ENCODE measurements at places on chromosomes 12 and 14.

DNA sequence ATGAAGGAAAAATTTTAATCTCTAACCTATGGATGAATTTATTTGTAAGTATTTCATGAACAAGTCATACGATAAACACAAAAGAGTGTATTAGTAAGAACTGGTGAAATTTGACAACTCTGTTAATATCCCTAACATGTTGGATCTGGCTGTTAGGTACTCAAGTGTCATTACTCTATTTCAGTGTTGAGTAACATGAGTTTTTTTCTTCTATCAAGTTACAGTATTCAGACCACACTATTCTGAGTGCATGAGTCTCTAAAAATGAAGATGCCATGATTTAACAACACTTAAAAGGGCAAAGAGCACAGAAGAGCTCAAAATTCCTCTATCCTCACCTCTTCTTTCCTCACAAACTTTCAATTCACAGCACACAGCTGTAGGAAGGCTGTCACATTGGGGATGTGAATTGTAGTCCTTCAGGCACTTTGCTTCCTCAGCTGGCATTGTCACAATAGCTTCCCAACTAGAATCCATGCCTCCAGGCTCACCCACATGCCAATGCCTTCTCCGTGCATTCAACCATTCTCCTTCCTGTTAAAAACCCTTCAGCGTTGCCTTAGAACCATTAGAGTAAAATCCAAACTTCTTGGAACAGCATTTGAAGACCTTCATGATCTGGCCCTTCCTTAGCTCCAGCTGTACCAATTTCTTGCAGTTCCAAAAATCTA lies 73.7 kb upstream of the DBX2 start:
- no peak for DNase-seq

DNA sequence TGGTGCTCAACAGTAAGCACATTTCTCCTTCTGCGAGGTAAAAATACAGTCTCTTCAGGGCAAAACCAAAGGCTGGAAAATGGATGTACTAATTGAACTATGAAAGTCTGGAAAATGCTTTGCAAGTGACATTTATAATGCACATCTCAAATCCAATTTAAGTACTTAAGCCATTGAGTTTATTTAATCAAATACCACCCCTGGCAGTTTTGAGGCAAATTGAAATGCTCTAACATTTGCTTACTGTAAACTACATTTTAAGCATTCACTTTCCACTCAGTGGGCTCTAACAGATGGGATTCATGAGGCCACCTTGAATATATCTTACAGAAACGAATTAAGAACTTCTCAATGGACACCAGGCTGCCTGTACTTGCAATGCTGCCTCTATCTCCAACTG lies 69.7 kb downstream of the HELB start:
- DNase-seq, result no peak

- no peak for DNase-seq
Measured at GRCh38 chr14:104284107-104284592, 145.8 kb downstream of the KIF26A start.

GRCh38 chr12:27843714-27844245 lies 63.7 kb upstream of the MANSC4 start:
- DNase-seq, result no peak

DNA sequence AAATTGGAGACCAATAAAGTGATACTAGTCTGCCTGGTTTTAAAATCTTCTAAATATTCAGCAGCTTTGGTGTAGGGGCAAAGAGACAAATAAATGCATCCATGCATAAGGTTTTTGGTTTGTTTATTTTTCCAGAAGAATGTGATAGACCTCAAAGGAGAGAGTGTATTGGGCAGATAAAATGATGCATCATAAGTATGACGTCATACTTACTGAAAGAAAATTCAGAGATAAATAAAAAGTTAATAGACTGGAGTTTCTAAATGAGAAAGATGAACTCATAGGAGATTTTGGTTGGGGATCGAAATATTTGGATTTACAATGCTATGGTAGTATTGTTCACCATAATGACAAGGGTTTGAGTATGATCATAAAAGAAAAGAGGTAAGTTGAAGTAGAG lies 10.2 kb downstream of the SYT10 start:
- DNase-seq, result no peak

- DNase-seq, result no peak
Measured at GRCh38 chr12:48946205-48946604, 11.1 kb downstream of the ARF3 start.

GRCh38 chr14:76491172-76491930 lies 115.4 kb downstream of the ESRRB start:
- no peak for DNase-seq

GRCh38 chr14:23070262-23071129 lies 13.2 kb upstream of the CDH24 start:
- no peak for DNase-seq

DNA sequence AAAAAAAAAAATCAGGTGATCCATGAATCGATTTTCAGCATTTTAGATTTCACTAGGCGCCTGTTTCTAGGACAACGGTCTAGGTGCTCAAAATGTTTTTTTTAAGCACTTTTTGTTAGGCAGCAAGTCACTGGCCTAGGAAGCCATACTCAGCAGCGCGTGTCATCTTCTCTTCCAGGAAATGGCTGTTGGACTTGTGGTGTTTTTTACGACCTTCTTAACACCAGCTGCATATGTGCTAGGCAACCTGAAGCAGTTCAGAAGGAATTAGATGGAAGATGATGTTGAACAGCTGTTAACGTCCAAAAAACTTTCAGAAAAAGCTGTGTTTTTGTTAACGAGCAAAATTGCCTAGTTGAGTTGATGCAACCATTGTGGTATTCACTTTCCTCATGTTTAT lies 868 bp downstream of the COX8C start:
- no peak for DNase-seq

DNA sequence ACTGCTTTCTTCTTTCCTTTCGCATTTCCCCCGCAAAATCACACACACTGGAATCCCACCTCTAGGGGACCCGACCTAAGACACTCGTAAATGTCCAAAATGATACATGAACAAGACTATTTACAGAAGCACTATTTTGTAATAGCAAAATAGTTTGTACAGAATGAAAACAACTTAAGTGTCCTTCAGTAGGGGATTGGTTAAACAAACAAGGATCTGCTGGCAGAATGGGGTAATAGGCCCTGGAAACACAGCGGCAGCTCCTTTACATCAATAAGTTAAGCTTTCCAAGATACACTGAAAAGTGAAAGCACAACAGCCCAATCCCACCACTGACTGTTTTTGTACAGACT lies 48.8 kb downstream of the LTBP2 start:
- DNase-seq, result no peak

DNA sequence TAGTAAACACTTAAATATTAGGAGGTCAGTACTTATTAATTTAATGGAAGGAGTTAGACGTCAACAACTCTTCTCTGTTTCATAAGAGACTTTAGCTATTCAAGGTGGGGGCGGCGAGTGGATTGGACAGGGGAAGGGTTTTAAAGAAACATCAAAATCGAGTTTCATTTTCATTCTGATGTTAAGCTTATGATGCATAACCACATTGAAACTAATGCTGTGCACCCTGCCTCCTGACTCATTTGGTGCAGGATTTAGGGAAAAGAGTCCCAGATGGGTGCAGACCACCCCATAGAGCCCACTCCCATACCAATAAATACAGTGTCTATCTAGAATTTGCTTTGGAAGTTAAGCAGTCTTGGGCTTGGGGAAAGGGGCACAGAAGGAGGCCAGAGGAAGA lies 7.4 kb downstream of the ZBTB39 start:
- peak; percentile 58 for DNase-seq

DNA sequence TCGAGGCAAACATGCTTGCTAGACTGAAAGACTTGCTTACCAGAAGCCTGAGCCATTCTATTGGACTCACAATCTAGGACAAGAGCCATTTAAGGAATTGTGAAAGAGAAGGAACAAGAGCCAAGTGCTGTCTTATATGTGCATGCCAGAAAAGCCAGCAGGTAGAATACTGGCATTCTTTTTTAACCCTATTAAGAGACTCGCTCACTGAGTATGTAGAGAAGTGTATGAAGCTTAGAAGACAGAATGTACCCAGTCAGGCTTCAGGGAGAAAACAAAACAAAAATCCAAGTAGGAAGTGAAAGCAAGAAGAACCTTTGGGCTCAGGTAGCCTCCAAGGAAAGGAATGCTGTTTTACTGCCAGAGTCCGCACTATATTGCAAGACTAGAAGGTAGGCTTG lies 65.9 kb downstream of the DCAF5 start:
- DNase-seq, result no peak

GRCh38 chr12:5720381-5721005 lies 224.6 kb downstream of the ANO2 start:
- no peak for DNase-seq

DNA sequence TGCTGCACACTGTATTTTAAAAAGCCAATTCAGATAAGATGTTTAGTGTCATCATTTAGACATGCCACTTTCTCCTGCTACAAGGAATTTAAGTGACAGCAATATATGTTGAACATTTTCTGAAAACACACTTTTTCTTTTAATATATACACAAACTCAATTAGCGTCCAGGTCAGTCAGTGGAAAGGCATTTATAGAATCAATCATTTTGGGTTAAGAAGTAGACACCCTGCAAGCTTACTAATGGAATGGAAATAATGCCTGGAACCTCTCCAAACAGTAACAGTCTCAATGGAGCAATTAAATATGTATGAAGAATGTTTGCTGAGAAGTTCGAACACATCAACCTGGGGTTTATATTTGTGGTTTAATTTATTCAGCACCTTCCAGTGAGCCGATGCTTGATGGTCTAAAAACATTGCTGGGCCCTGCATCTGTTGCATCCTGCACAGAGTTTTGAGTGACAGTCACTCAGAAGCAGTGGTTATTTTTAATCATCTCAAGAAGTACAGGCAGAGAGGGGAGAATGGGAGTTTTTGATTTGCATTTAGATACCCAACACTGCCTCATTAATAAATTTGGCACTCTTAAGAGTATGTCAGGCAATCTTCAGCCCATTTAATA lies 410.7 kb downstream of the TMEM117 start:
- DNase-seq, result no peak

DNA sequence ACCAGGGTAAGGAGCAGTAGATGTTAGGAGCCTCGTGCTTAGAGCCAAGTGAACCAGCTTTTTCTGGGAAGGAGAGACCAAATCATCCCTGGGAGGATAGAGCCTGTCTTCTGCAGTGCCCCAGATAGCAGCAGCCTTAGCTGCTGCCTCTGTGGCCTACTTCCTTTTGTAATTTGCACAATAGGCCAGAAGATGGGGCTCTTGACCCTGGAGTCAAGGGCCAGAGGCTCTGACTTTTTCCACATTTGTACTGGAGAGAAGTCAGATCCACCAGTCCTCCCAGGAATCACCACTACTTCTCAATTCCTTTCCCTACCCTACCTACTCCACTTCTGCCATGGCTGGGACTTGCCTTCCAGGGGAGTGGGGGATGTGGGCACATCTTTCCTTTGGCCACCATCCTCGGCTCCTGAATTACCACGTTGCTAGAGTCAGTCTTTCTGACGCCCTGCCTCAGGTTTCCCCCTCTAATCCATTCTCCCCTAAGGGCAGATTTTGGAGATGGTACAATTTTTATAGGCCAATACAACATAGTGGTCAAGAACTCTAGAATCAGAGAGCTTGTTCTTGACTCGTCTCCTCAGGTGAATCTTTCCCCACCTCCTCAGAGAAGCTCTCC lies 3.3 kb upstream of the SLC4A8 start:
- DNase-seq, result no peak

DNA sequence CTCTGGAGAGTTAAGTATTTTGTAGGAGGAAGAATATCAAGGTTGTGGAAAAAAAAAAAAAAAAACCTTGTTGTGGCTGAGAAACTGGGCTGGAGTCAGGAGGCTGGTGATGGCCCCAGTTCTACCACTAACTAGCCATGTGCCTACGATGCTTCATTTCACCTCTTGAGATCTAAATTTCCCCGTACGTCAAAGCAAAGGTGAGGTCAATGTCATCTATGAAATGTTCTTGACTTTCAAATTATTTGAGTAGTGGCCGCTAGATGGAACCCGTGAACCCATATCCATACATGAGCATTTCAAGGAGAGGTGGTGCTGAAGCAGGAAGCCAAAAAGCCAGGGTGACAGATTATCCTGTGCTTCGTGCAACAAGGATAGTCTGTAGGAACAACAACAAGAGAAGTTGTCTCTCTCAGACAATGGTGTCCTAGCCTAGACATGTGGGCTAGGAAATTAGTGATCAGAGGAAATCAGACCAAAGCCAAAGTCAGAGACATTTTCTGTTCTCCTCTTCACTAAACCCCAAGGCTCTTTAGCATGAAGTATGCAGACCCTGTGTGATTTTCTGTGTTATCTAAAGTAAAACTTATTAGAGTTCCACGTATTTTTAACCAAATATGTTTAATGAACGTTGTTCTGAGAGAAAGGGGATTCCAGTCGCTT lies 95.5 kb upstream of the ETV6 start:
- DNase-seq, result no peak

DNA sequence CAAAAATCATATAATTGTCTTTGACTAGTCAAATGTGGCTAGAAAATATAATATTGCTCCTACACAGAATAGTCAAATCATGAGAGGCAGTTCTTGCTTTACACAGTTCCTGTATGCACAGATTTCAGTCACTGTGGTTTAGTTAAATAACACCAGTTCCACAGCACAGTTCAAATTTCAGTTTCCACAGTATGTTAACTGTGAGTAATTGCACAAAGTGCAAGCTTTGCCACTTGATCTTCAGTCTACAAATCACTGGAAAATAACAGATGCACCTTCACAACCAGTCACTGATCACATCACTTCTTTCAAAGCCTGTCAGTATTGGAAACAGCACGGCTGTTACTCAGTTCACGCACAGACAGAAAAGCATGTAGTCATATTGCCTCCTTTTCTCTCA lies 38.7 kb downstream of the KCNH5 start:
- no peak for DNase-seq

DNA sequence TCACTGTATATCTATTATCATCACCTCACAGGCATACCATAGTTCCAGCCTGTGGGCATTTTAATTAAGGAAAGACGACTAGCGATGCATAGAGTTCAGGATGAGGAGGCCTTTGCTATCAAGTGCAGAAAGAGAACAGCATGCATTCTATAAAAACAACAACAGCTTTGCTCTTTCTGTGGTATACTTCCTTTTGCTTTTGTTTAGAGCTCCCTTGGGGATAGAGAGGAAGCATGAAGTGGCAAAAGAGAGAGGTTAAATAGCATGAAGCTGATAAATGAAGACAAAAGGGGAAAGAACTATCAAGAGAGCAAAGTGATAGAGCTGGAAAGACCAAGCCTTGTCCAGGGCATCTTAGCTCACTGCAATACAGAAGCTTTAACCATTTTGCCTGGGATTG lies 23.5 kb downstream of the IFNG-AS1 start:
- no peak for DNase-seq

DNA sequence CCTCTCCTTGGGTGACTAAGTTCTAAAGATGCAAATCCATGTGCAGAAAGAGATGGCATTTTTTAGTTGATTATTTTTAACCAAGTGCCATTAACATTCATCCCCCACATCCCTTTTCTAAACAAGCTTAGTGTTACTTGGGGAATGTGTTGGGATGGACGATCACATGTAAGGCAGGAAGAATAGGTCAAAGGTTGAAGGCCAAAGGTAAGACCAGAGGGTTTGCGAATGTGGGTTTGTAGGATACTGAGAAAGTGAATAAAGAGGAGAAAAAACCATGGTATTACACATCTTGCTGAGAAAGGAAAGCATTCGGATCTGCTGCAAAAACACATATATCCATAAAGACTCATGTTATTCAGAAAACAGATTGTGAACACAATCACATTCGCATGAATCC lies 111.6 kb downstream of the GCH1 start:
- no peak for DNase-seq

- no peak for DNase-seq
Measured at GRCh38 chr12:131065279-131065678, 111.6 kb downstream of the ADGRD1 start.

All from stimulated activated CD4-positive, alpha-beta T cell treated with anti-CD3 and anti-CD28 coated beads, TNF-alpha, amount 100 ng/mL, for 24 hours (primary cell).